ENCODE measurements at places on chromosomes 7 and 10. TPM values are rescaled to one million over a fixed set of nuclear protein-coding genes. Genes with fewer than 3 reads are reported as not detected.

Gene STRIP2
- 81.4 TPM for total RNA-seq

Gene NPFFR1
- total RNA-seq = 5.1 TPM

Gene ARMC3
- total RNA-seq = 16.4 TPM

Gene CASD1
- total RNA-seq = 117 TPM

Gene SEMA3E
- 12.2 TPM for total RNA-seq

Gene GRM3
- 153 TPM for total RNA-seq
